Brain (organoid and tissue), 16 donors: ENCODE measurements at places on chromosomes 7 and 10. TPM values are rescaled to one million over a fixed set of nuclear protein-coding genes. Genes with fewer than 3 reads are reported as not detected.

Gene CASD1
- polyA plus RNA-seq = 11.6 TPM

Gene CTAGE8
- polyA plus RNA-seq = 0.24 TPM

Gene VGF
- polyA plus RNA-seq = 37.7 TPM

Gene STRA8
- not detected for polyA plus RNA-seq

Gene CTBP2
- polyA plus RNA-seq = 37.8 TPM

Gene AKR1C4
- not detected for polyA plus RNA-seq
